DMS79 treated with DMSO at 0.1 percent for 48 hours (cell line): ENCODE measurements at places on chromosomes 6 and 20.

DNA sequence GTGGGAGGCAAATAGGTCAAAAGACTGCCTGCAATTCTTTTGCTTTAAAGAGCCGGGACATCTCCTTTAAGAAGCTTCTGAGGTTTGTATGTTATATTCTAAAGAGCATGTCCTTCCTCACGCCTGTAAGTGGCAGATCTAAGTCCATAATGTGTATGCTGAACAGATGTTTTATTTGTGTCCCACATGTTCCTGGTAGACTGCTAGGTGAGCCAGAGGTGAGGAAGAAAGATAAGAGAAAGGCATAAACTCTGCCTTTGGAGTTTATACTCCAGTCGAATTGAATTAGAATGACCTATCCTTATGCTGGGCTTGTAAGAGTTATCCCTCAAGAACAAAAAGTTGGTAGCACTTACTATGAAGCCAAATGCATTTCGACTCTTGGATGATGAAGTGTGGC, 27.2 kb upstream of the ADGRG6 start:
- DNase-seq = no peak

DNA sequence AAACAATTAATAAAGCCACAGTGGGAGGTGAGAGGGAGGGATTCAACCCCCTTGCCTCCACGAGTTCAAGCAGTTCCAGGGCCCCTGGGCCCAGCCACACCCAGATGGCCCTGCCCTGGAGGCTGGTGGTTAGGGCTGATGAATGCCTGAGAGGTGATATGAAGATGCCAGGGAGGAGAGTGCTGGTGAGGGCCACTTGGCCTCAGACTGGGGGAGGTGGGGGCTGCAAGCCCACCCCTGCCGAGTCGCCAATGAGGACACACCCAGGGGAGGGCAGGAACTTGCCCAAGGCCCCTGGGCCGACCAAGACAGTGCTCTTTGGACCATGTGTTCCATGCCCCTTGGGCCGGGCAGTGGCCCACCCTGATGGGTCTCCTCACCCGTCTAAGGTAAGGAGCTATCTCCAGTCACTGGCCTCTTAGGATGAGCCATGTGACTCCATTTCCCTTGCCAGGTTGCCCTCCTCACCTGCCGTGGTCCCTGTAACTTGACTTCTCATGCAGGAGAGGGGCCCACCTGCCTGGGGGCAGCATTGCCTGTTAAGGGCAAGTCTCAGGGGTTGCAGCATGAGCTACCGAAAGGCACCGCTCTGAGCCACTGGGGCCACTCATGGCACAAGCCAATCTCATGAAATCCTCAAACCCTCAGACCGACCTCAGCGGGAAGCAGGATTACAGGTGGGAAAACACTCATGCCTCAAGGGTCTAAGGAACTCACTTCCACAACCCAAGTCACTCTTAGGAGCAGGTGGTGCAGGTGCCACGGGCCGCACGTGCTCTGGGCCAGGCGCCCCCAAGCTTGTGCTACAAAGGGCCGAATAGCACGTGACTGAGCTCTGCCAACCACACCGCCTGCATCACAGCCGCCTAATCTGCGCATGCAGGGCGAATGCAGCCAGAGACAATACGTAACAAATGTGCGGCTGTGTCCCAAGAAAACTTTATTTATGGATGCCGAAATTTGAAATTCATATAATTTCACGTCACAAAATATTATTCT, 147.4 kb upstream of the MLN start:
- peak; percentile 92 for DNase-seq

GRCh38 chr20:49230021-49230420, 10.8 kb downstream of the DDX27 start:
- no peak for DNase-seq

GRCh38 chr6:82953871-82954270, 111.8 kb downstream of the UBE3D start:
- DNase-seq = no peak

DNA sequence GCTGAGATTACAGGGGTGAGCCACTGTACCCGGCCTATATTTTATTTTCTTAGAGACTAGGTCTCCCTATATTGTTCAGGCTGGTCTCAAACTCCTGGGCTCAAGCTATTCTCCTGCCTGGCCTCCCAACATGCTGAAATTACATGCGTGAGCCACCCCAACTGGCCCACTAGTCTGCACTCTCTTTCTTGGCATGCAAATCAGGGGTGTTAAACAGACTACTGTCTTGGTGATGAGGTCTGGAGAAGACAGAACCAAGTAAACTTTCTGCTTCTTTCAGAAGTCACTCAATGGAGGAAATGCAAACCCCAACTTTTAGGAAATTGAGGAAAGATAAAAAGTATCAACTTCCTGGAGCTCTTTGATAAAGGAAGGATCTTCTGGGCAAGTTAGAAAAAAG, 8.0 kb upstream of the TUBB2B start:
- no peak for DNase-seq

DNA sequence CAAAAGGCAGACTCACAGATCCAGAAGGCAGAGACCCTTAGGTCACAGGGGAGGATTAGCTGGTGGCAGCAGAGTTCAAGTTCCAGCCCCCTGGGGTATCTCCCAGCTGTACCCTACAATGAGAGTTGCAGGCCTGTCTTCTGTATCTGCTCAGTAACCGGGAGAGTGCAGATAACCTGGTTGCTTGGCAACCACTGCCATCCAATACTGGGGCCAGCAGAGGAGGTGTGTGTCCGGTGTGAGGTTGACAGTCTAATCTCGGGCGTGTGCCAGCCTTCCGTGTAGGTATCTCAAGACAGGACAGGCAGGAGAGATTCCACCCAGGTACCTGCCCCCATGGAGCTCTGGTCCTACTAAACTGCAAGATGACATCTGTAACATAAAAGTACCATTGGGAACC, 56.6 kb upstream of the TBC1D7 start:
- no peak for DNase-seq

- peak; percentile 12 for DNase-seq
Measured at GRCh38 chr20:36574366-36575135, 1.2 kb downstream of the TGIF2 start.

GRCh38 chr6:43570876-43571441, 4.9 kb downstream of the XPO5 start:
- no peak for DNase-seq

GRCh38 chr6:12803486-12803885, 86.9 kb downstream of the PHACTR1 start:
- DNase-seq = no peak

DNA sequence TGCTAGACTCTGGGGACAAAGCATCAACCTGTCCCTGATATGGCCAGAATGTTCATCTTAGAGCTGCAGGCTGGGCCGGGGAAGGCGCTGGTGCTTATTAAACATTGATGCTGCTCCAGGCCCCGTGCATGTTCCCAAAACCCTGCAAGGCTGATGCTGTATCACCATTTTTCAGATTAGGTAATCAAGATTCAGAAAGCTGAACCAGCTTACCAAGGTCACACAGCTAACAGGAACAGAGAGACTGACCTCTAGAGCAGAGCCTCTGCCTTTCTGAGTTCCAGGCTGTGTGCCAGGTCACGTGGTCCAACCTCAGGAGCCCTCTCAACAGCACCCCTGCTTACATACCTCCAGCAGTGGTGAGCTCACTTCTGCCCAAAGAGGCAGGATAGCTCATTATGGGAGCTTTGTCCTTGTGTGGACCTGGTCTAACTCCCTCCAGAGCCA, 16.1 kb upstream of the VSTM2L start:
- no peak for DNase-seq

- DNase-seq = no peak
Measured at GRCh38 chr20:45410887-45411286, 2.8 kb downstream of the DBNDD2 start.

DNA sequence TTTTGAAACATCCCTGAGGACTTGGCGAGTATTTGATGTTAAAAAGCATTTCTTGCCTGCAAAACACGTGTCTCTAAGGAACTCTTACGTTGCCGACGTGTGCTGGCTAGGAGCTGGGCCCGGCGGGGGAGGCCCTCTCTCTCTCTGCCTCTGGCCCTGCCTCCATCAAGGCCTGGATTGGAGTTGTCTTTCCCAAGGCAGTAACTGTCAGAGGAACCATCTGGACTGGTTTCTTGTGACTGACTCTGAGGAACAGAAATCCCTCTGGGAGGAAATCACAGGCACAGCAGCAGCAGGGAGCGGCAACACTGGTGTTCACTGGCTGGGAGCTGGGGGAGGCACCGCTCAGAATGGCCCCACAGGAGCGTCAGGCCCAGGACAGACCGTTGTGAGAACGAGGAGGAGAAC, 244.2 kb downstream of the NRN1 start:
- no peak for DNase-seq

GRCh38 chr6:2616811-2617210, 133.9 kb downstream of the MYLK4 start:
- DNase-seq = no peak

- DNase-seq = peak; percentile 8
Measured at GRCh38 chr6:21046276-21046675, 512.0 kb downstream of the CDKAL1 start.

- no peak for DNase-seq
Measured at GRCh38 chr20:48431653-48432493, 395.9 kb downstream of the PREX1 start.

GRCh38 chr6:13428583-13429405, 58.6 kb downstream of the GFOD1 start:
- DNase-seq = no peak

- DNase-seq = peak; percentile 30
Measured at GRCh38 chr6:7107578-7108195, at the start of gene RREB1. RREB1 (plus strand) TSS chr6:7107961; CDS start chr6:7181912, 73,951 bp downstream.
